ENCODE measurements at places on chromosomes 5 and 9.

DNA sequence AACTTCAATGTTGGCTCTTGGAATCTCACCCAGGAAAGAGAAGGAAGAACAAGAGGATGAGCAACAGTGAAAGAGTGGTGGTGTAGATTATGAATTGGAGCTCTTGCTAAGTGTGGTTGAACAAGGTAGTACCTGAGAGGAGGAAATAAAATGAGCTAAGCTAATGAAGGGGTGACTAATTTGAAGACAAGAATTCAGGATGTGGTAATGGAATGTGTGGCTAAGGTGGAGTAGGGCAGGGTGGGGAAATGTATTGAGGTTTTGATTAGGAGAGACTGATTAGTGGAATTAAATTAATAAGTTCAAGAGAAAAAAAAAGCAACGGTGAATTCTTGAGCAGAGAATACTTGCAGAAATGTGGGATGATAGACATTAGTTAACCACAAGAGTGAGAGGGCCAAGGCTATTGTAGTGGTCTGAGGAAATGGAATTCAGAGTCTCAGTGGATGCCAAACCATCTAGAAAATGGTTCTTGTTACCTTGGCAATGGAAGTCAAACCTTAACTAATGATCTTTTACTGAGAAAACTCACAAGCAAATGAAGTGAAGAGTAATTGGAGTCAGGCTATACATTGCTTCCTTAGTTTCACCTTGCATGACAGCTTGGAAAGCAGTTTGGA is 648.3 kb upstream of the ZNF608 start:
- DNase-seq, result no peak

DNA sequence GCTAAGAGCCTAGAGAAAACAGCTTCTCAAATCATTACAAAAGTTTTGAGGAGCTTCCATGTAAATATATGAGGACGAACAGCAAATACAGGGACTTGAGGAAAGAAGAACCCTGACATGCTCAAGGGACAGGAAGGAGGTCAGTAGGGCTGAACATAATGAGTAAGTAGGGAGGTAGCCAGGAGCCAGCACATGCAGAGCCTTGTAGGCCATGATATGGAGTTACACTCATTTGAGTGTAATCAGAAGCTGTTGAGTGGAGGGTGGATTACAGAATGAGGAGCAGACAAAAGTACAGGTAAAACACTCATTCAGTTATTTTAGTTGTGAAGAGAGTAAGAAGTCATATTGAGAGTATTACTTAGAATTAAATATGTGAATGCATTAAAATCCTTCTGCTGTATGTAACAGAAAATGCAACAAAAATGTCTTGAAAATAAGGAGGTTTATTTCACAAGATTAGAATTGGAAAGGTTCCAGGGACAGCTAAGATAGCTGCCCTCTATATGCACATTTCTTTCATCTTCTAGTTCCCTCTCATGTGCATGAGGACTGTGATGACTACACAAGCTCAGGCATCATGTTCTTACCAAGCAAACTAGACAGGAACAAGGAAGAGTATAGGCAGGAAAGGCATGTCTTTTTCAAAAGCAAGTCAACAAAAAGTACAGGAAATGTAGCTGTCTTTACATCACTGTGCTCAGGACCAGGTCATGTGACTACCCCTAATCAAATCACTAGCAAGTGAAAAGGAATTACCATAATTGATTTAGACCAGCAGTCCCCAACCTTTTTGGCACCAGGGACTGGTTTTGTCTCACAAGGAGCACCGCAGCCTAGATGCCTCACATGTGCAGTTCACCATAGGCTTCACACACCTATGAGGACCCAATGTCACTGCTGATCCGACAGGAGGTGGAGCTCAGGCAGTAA is 87.2 kb downstream of the TMEM232 start:
- no peak for DNase-seq

DNA sequence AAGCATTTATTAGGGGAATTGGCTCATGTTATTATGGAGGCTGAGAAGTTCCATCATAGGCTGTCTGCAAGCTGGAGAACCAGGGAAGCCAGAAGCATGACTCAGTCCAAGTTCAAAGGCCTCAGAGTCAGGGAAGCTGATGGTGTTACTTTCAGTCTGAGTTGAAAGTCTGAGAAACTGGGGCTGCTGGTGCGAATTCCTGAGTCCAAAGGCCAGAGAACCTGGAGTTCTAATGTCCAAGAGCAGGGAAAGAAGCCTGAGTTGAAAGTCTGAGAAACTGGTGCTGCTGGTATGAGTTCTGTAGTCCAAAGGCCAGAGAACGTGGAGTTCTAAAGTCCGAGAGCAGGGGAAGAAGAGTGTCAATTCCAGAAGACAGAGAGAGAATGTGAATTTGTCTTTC is 641.1 kb downstream of the ISL1 start:
- no peak for DNase-seq

GRCh38 chr9:106670418-106670817 is 192.5 kb upstream of the ZNF462 start:
- no peak for DNase-seq

Data from GOT3 (cell line).